ENCODE measurements at places on chromosomes 4 and X. TPM values are rescaled to one million over a fixed set of nuclear protein-coding genes. Genes with fewer than 3 reads are reported as not detected.

GRCh38 chrX:13046141-13046855 lies 1.9 kb upstream of the FAM9C start:
- DNase-seq = no peak

Gene TSPAN6
- 2.3 TPM for total RNA-seq

GRCh38 chr4:83677656-83678055 lies 141.7 kb downstream of the GPAT3 start:
- no peak for DNase-seq

Gene SOD3
- total RNA-seq = 15.6 TPM
